Cardiac fibroblast (primary cell): ENCODE measurements at places on chromosomes 5 and 9.

DNA sequence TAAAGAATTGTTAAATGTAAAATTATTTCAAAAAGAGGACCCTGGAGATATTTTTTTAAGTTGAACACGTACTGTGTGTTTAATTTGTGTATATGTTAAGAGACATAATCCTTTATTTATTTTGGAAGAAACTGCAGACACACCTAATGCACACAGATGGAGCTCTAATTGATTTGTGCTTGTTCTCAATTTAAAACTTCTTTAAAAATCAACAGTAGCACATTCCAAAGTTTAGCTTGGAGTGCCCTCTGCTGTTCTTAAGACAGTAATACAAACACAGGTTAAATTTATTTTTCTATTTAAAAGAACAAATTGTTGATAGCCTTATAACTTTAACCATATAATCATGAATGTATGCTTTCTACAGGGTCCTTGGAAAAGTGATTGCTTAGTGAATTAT lies 277.6 kb upstream of the ADAMTS16 start:
- peak; percentile 64 for DNase-seq

- peak; percentile 69 for DNase-seq
Observed at GRCh38 chr9:35518981-35519679, 29.2 kb downstream of the RUSC2 start.

DNA sequence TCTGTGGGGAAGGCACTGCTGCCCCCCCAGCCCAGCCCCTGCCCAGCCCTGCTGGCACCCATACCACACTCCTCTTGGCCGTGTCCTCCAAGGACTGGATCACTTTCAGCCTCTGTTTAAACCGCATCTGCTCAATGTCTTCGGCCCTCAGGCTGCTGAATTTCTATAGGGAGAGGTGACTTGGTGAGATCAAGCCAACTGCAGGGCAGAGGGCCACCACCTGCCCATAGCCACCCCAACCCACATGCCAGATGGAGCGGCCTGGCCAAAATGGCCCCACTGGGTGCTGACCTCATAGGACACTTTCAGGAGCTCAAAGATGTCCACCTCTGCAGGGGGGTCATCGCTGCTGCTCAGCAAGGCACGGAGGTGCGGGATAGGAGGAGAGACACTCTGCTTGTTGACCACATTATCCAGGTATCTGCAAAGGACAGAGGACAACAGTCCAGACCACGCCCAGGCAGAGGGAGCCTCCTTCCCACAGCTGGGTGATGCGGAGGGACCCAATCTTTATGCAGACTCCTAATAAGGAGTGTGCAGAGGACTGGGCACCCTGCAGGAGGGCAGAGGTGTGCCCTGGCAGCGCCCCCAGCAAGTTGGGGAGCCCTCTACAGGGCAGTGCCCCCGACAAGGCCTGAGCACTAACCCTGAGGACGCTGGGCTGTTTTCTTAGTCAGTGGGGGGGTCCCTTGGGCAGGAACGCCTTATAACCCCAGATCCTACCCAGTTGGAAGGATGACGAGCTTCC lies 14.4 kb upstream of the MRNIP start:
- DNase-seq = no peak

DNA sequence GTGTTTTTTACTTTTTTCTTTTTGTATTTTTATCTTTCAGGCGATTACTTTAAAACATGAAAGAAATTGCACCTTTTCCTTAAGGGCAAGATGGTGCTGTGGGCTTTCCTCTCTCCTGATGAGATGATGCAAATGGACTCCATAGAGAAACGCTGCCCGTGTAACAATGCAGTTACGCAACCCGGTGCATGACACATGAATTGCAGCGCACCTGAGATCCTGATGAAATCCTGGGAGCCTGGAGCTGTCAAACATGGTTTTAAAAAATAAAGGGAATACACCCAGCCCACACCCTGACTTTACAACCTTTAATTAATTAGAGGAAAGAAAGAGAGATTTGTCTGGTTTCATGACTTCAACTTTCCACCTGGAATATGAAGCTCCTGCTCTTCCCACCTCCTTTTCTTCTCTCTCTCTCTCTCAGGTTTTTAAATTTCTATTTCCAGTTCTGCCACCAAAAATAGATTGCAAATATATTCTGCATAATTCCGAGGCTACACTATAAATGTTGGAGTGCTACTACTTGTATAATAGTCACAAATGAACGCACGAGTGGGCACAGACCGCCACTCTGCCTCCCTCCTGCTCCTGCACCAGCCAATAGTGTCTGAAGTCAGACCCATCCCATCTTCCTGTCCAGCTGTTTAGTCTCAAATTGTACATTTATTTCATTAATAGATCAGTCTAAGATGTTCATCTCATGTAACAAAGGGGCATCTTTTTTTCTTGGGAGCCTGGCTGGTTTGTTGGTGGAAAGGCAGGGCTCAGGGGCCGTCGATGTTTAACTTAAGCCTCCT lies 179.1 kb downstream of the AUH start:
- peak; percentile 69 for DNase-seq

DNA sequence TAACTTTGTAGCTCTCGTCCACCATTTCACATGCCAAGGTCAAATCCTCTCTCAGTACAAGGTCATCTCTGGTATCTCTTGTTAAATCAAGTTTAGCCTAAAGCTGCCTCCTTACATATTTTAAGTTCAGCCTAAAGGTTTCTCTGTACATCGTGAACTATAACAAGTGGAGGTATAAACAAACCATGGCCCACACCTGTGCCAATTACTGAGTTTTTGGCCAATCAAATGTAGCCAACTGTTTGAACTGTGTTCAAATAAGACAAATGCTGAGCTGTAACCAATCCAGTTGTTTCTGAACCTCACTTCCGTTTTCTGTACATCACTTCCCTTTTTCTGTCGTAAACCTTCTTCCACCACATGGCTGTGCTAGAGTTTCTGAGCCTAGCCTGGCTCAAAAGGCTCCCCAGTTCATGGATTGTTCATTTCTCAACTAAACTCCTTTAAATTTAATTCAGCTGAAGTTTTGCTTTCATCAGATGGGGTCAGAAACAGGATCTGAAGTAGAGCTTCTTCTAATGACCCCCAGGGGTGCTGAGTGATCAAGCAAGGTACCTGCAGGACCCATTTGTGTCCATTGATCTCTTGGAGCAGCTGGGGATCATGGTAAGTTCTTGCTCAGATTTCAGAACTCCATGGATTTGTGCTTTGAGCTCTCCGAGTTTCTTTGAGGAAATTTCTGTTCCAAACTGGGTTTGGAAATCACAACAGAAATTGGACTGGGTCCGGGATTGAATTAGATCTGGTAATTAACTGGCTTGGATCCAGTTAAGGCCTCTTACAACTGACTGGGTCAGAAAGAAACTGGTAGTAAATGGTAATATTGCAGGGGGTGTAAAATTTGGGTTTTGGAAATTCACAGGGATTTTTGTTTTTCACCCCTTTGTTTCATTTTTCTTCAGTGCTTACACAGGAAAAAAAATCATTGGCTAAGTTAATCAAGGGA lies 11.0 kb upstream of the NANS start:
- DNase-seq = peak; percentile 47

DNA sequence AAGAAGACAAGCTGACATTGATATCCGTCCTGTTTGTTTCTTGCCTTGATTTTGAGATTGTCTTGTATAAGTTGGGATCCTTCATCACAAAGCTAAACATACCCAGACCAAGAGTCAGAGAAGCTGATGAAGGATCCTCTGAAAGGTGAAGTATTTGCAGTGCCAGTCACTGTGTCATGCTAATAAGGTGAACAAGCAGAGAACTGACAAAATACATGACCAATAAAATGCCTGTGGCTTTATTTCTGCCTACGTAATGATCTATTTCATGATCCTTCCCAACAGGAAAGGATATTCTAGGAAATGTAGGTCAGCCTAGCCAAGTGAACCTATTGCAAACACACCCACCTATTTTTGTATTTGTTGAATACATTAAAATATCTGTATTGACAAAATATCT lies 351.3 kb upstream of the CDH9 start:
- no peak for DNase-seq

DNA sequence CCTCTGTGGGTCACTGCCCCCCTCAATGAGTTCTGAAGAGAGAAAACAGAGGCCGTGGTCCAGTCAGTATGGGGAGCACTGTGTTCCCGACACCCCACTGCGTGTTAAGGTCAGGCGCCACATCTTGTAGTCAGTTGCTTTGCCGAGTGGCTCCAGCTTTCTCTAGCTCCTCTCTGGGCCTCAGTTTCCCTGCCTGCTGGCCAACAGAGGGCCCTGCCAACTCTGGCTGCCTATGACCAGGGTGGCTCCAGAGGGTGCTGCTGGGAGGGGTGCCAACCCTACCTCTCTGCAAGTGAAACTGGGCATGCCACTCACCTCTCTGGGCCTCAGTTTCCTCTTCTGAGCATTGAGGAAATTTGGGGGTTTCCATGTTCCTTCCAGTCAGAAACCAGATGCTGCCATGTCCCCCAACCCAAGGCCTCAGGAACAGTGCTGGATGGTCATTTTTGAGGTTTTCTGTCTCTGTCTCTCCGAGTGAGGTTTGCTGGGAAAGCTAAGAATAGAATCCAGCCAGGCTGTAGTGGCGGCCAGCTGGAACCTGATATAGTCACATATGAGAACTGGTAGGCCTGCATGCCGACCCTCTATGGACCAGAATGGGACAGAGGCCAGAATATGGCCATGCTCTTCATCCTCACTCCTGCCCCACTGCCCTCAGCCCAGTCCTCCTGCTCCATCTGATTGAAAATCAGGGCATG lies 132.1 kb downstream of the PHF2 start:
- no peak for DNase-seq
